ENCODE measurements at places on chromosomes 2 and 18.

GRCh38 chr2:177262092-177262491 lies 2.4 kb downstream of the NFE2L2 start:
- no peak for DNase-seq

DNA sequence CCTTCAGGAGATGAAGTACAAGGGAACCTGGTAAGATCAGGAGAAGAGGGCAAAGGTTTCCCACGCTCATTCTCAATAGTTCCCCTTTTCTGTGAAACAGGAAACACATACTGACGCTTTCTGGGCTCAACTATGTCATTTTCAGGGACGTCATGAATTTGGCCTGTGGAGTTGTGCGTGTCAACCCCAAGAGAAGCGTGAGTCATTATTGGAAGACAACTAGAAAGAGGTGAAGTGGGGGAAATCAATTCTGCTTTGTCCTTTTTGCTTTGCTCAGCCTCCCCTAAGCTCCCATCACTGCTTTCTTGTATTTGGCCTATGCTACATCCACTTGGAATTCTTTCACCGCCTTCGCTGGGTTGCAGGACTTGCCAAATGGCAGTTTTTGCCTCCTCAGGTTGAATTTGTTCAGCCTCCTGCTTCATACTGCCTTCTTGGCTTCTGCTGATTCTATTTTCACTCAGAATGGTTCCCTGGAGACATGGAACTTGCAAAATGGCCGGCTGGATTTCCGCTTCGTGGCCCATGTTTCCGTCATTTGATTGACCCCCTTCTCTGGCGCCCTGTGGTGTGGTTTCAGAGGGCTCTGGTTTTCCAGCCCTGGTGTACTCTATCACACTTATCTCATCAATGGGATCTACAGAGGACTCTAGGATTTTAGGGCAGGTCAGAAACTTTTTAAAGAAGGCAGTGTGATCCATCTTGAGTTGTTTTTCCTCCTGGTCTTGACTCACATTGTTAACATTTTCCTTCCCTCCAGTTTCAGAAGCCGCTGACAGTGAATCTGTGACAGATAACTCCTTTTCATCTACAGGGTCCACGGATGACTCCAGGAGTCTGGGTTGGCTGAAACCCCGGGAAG lies 93.3 kb downstream of the ALPK2 start:
- no peak for DNase-seq

- DNase-seq: no peak
Observed at GRCh38 chr2:161676902-161677496, 52.8 kb downstream of the SLC4A10 start.

DNA sequence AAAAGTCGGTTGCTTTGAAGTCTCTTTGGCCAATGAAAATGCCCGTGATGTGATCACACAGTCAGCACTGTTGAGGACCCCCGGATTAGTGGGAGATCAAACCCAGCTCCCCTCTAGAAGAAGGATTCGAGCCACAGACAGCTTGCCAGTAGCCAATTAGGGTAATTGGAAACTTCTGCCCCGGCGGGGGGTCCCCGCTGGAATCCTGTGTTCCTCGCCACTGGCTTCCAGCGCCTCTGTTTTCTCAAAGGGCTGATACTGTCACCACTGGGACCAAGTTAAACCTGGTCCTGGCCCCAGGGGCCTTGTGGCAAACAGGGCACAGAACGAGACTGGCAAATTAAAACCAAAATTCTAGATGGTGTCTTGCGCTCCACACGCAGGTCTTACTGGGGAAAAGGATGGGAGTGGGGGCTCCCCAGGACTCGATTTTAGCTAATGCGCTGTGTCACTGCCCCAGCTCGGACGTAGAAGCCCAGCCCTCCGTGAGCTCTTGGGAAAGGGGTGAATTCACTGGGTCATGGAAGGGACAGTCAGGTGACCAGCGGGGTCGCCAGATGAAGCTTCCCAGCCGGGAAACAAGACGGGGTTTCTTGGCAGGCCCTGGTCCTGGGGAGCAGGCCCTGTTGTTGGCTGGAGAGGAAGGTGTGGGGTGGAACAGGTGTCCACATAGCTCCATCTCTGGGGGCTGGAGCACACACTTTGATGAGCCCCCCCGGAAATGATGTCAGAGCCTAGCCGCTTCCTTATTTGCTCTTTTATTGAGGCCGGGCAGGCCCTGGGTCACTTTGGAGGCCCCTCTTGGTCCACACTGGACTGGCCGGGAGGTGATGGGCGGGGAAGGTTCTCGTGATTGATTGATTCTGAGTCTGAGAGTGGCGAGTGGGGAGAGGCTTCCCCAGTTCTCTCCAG lies 90.2 kb downstream of the SMAD7 start:
- no peak for DNase-seq

DNA sequence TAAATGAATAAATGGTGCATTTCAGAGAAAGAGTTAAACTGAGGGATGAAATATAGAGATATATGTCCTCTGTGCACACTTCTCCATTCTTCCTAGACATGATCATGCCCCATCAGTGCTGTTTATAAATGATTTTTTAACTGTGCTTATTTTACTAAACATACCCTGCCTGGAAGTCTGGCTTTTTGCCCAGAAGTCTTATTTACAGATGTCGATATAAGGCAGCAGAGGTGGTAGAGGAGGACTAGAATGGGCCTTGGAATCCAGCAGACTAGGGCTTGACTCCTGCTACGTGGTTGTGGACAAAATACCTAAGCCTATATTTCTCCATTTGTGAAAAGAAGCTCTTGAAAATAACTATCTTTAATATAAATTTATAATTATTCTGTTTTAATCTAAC lies 355.5 kb downstream of the RAD51AP2 start:
- DNase-seq: no peak

DNA sequence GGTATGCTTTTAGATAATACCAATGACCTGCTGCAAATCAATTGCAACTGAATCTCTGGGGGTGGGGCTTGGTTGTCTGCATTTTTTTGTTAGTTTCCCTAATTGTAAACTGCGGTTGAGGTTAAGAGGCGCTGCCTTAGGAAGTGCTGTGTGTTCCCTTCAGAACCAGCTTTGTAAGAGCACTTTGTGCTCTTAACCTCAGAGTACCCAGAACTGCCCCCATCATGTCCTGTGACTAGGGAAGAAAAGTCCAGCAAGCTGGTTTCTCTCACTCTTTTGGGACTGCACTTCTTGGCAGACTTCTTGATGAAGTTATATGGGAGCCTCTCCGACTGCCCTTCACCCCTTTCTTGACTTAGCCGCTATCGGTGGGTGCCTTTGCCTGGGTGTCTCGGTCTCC lies 245.5 kb upstream of the CXCR4 start:
- no peak for DNase-seq

DNA sequence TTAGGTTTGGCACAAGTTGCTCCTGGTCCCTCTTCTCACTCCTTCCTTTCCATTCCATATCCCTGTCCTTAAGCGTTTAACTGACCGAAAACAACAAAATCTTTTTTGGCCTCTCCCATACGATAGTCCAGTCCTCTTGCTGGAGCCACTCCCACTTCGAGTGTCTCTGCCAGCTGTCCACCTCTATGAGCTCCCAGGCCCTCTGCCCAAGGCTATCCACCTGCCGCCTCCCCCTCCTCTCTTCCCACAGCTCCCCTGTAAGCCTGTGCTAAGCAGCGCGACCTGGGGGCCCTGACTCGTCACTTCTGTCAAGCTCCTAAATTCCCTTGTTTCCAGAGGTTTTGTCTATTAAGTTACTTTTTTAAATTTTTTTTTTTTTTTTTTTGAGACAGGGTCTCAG lies 47.0 kb upstream of the FOSL2 start:
- DNase-seq: no peak

- no peak for DNase-seq
Observed at GRCh38 chr18:76363436-76364120, 131.5 kb downstream of the ZNF516 start.

GRCh38 chr2:58215429-58215828 lies 25.7 kb downstream of the FANCL start:
- DNase-seq: no peak

GRCh38 chr2:111702119-111702803 lies 181.7 kb downstream of the ANAPC1 start:
- no peak for DNase-seq

GRCh38 chr2:131154071-131154531 lies 49.0 kb downstream of the PLEKHB2 start:
- peak; percentile 84 for DNase-seq

DNA sequence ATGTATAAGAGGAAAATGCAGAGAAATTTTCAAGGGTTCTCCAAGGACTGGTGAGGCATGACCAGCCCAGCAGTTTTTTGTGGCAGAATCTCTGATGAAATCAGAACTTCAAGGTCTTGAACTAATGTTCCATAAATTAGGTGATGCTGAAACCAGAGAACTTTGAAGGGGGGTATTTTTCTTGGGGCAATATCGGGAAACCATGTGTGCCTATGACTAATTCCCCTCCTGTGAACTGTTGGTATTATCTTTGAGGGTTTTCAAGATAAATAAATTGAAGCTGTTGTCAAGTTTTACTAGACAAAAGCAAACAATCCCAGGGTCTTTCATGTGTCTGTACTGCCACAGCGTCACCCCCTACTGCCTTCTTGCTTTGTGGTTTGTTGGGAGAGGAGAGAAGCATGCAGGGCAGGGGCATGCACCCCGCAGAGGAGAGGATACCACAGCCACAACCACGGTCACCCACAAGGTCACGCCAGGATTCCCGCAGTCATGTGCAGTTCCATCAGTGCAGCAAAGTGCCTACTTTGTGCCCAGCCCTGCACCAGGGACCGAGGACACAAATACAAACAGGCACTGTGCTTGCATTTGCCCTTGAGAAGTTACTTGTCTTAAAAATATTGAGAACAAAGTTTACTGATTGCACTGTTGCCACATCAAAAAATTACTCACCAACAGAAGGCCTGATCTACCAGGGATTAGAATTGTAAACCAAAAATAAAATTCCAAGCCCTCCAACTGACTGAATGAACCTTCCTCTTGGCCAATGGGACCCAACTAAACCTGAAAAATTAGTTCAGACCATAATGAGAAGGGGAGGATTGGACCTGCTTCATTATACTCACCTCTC lies 413.3 kb upstream of the TRIB2 start:
- no peak for DNase-seq

GRCh38 chr2:121895723-121896571 lies 140.5 kb downstream of the TSN start:
- no peak for DNase-seq

DNA sequence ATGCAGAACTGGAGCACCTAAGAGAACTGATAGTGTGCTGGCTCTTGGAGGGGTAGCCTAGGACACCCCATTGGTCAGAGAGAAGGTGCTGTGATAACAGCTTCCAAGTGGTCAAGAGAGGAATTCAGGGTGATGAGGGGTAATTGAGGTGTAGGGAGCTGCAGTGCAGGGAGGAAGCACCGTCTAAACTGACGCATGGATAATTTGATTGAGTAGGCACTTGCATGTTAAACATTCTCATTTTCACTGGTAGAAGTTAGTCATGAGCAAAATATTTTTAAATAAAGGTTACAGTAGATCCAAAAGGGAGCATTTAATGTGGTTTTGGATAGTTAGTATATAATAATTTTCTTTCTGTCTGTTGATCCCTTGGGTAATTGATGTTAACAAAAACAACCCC lies 155.1 kb upstream of the TCF4 start:
- no peak for DNase-seq

All from GM19239 (cell line).